Right ventricle myocardium inferior (tissue), 1 donor: ENCODE measurements at places on chromosomes 1 and 21.

DNA sequence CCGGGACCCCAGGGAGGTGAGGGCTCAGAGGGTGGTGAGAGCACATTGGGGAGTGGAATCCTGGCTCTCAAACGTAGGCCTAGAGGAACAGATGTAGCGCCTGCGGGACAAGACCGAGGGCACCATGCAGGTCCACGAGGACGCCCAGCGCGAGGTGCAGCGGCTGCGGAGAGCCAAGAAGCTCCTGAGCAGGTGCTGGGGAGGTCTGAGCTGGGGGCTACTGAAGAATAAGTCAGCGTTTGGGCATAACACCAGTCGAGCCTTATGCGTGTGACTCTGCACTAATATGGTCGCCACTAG, 2.6 kb upstream of the NBPF3 start:
- no peak for DNase-seq

- no peak for DNase-seq
Measured at GRCh38 chr1:11617314-11617713, 36.9 kb downstream of the FBXO2 start.

DNA sequence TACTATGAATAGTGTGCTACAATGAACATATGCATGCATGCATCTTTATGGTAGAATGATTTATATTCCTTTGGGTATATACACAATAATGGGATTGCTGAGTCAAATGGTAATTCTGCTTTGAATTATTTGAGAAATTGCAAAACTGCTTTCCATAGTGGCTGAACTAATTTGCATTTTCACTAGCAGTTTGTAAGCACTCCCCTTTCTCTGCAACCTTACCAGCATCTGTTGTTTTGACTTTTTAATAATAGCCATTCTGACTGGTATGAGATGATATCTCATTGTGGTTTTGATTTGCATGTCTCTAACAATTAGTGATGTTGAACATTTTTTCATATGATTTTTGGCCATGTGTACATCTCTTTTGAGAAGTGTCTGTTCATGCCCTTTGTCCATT, 24.0 kb upstream of the DIRAS3 start:
- no peak for DNase-seq

- no peak for DNase-seq
Measured at GRCh38 chr1:71043065-71043464, 4.6 kb downstream of the PTGER3 start.

DNA sequence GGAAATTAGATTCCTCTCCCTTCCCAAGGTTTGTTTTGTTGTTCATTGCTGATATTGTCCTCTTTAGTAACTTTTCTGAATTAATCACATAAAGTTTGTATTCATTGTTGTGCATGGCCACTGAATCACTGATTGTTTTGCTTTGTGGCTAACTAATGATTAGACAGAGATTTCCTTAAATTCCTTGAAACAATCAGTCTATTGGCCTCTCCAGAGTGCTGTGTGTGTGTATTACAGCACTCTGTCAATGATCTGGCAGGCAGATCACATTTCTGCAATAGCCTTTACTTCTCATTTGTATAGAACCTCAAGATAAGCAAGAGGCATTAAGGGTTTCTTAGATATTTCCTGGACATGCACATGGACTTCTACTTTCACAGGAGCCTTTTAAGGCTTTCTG, 78.6 kb downstream of the DUSP10 start:
- DNase-seq = no peak

- no peak for DNase-seq
Measured at GRCh38 chr1:244106837-244107493, 55.9 kb downstream of the ZBTB18 start.

- DNase-seq = no peak
Measured at GRCh38 chr1:204123376-204123775, 28.5 kb downstream of the ETNK2 start.

- DNase-seq = no peak
Measured at GRCh38 chr1:151060007-151060656, at the start of gene MLLT11. Gene MLLT11, plus strand, starts transcription at chr1:151060397. Its CDS starts 6,828 bp downstream, at chr1:151067225.

GRCh38 chr1:31019401-31019800, 46.1 kb downstream of the PUM1 start:
- DNase-seq = no peak

GRCh38 chr1:226082587-226082917, 20.0 kb downstream of the H3-3A start:
- DNase-seq = no peak

- no peak for DNase-seq
Measured at GRCh38 chr21:30153697-30154340, 12.8 kb downstream of the CLDN17 start.

DNA sequence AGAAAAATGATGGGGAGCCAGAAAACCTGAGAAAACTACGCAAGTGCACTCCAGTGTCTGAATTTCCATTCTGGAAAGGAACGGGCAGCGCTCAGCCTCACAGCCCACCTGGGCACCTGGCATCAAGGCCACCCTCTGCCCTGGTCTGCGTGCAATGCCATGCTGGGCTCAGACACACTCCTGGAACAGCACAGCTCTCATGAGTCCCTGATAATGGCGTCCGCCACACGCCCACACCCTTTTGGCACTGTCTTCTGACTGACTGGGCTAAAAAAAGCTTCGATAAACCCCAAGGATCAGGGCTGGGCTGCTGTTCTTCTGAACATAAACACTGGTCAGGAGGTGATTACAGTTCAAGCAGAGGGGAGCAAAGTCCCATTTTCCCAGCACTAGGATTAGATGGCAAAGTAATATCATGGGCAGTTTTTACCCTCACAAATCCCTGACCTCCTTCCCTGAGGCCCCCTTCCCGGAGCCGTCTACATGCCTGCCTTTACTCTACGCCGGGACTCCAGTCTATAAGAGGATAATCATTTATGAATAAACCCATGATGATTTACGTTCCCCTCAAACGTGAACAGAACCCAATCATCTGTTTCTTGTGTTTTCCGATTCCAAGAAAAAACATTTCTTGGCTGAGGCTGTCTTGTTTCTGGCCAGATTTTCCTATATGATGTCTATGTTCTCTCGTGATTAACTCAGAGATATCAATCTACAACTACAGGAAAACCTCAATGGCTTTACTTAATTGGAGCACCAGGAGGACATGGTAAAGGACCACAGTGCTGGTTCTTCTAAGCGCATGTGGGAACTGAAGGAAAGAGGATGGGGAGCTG, 22.6 kb downstream of the RCAN1 start:
- peak; percentile 75 for DNase-seq

DNA sequence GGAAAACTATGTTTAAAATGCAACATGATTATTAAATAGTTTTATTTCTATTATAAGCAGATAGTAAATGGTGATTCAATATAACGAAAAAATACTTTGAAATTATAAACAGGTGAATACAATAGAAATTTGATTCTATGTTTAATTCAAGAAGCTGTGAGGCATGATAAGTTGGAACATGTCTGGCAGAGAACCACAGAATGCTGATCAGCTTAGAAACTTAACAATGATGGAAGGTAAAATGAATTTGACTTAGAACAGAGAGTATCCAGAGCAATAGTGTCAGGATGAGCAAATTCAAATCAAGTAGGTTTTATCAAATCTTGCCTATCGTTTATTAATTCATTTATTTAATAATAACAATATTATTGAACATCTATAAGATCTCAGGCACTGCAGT, 83.4 kb upstream of the ADGRL4 start:
- no peak for DNase-seq

DNA sequence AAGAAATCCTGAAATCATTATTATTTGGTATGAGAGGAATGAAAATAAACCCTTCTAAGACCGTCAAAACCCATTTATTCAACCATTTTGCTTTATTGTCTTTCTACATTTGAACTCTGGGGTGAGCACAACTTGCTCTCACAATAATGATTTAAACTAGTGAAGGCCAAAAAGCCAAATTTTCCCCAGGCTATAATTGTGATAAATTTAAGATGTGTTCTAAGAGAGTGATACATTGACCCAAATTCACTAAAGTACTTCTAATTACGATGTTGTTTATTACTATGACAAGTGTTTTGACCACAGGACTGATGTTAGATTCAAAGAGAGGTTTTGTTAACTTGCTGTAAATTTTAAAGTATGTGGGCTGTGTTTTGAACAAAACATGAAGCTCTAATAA, 670.9 kb upstream of the NR5A2 start:
- DNase-seq = no peak

- no peak for DNase-seq
Measured at GRCh38 chr1:175794586-175794985, 51.2 kb upstream of the TNR start.

DNA sequence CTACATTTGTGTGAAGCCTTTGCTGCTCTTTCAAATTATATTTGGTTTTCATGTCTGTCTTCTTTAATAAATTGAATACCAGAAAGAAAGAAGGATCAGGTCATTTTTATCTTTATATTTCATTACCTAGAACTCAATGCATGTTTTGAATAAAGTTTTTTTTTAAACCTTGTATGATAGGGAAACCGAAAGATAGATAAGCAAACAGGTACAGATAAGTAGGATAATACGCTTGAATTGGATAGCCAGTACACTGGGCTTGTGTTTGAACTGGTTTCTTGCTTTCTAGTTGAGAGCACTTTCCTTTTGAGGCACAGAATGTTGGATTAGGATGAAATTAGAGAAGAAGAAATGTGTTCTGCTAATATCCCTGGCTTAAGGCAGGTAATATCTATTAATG, 46.9 kb downstream of the PKN2 start:
- DNase-seq = no peak

DNA sequence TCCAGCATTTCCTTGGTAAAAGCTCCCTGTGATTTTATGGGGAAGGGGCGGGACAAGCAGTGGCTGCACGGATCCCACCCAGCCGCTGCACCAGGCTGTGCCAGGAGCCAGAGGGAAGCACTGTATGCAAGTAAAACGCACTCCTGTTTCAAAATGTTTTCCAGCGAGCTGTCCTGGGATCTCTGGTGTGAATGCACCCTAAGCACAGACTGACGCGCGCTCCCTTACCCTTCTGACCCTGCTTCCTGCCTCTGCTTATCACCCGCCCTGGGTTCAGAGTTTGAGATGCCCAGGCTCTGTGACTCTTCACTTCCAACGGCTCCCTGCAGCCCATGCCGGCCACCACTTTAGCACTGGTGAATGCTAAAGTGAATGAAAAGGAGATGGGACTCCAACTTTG, 131.2 kb downstream of the RHOU start:
- DNase-seq = no peak

DNA sequence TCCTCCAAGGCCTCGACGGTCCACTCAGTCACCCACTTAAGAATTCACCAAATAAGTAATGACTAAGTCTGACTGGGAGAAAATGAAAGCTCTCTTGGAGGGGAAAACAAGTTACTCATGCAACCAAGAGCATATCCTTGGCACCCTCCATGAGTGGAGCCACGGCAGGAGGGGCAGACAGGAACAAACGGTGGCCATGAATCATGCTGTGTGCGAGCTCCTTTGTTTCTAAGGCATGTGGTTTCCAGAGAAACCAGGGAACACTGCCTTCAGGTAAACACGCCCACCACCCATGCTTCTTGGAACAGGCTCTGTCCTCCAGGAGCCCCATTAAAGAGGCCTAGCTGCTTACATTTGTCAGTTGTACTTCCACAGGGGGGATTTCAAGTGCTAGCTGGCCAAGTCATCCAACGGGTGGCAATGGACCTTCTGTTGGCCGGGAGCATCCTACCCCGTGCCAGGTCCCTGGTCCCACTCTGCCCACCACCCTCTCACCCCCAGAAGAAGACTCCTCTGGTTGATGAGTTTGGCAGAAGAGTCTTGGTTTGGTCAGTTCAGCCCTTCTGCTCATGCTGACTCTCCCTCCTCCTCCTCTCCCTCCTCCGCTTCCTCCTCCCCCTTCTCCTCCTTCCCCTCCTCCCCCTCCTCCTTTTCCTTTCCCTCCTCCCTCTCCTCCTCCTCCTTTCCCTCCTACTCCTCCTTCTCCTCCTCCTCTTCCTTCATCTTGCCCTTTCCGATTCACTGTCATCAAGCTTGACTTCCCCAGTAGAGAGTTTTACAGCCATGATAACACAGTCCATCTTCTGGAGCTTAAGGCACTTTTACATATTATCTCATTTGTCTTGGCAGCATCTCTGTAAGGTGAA, 107.6 kb downstream of the CCDC185 start:
- DNase-seq = no peak

- no peak for DNase-seq
Measured at GRCh38 chr1:211715971-211716370, 40.5 kb upstream of the NEK2 start.

DNA sequence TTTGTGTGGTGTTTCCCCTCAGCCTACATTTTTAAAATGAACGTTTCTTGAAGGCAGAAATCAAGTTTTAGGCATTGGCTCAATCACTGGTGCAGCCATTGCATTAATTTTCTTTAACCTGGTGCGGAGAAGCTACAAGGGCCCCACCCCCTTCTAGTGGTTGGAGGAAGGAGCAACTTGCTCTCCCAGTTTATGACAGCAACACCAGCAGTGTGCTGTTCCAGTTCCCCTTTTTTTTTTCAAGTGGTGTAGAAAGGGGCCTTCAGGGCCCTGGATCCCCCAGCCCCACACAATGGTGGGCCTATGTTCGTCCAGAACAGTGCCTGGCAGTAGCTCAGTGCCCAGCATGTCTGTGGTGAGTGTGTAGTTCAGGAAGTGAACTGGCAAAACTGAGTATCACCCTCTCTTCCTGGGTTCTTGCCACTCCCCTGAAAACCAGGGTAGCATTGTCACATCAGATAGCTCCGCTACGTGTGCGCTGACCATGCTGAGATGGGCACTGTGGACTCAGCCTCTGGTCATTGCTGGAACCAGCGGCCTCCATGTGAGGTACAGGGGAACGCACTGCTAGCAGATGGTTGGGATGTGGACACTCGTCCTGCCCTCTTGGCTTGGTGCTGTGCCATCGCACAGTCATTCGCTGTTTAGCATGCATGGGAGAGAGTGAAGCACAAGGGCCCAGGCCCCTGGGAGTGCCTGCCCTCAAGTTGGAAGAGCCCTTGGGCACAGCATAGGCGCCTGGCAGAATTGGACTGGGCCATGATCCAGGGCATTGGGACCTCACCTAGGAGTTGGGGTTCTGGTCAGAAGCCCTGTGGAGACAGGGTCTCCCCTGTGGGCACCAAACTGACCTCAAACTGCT, 7.2 kb downstream of the ARF1 start:
- DNase-seq = no peak

GRCh38 chr1:202355944-202356553, 7.5 kb downstream of the PPP1R12B start:
- DNase-seq = no peak

DNA sequence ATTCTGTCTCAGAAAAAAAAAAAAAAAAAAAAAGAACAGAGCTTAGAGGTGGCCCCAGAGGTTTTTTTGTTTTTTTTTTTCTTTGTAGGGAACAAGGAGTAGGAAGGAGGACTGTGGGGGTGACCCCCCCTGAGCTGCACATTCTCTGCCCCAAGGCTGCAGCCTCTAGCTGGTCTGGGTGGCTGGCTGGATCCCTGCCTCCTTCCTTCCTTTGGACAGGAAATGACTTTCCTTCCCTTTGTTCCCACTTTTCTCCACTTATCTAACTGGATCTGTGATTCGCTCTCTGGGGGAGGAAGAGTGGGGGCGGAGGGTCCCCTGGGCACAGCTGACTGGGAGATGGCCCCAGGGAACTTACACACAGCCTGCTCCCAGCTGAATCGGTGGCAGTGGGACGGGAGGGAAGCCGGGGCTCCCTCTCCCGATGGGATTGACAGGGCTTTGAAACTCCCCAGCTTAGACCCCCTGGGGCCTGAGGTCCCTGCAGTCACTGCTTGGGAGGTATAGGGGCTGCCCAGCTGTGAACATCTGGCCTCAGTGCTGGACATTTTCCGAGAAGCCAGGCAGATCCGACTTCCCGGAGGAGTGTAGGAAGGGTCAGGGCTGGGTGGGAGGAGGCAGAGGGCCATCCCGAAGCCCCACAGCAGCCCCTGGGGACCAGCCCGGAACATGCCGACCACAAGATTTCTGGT, 2.1 kb downstream of the FBLIM1 start:
- peak; percentile 73 for DNase-seq

- DNase-seq = no peak
Measured at GRCh38 chr1:198007687-198008607, 90.8 kb downstream of the LHX9 start.

GRCh38 chr1:204731985-204732575, 46.5 kb upstream of the LRRN2 start:
- DNase-seq = no peak
